ENCODE measurements at places on chromosomes 3 and 15. TPM values are rescaled to one million over a fixed set of nuclear protein-coding genes. Genes with fewer than 3 reads are reported as not detected.
A peak's percentile ranks its signal among the peaks of the same experiment; 100 is the strongest.

GRCh38 chr3:26264708-26265107 lies 357.9 kb upstream of the LRRC3B start:
- H3K36me3 ChIP-seq = no peaks in the 10 kb centered on the region
- no peak overlapping the region for H3K27ac ChIP-seq
- DNase-seq = no peak
- H3K4me1 ChIP-seq = peaks cover 8% of the 10 kb centered on the region

DNA sequence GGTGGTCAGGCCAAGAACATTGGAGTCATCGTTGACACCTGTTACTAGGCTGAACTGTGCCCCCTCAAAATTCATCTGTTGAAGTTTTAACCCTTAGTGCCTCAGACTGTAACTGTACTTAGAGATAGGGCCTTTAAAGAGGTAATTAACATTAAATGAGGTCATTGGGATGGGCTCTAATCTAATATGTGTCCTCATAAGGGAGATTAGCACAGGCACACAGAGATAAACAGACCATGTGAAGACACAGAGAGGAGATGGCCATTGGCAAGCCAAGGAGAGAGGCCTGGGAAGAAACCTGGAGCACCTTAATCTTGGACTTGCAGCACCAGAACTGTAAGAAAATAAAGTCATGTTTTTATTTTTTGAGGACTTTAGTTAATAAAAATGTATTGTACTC lies 59.6 kb downstream of the PLCL2 start:
- DNase-seq = no peak
- H3K4me3 ChIP-seq = no peak overlapping the region
- H3K27me3 ChIP-seq = no peaks in the 10 kb centered on the region
- H3K36me3 ChIP-seq = no peaks in the 10 kb centered on the region
- no peaks in the 10 kb centered on the region for H3K4me1 ChIP-seq
- no peak overlapping the region for H3K27ac ChIP-seq

GRCh38 chr3:29521751-29522150 lies 240.9 kb downstream of the RBMS3 start:
- H3K36me3 ChIP-seq = no peaks in the 10 kb centered on the region
- H3K4me3 ChIP-seq = no peak overlapping the region
- H3K27me3 ChIP-seq = no peaks in the 10 kb centered on the region
- H3K27ac ChIP-seq = no peak overlapping the region
- no peaks in the 10 kb centered on the region for H3K4me1 ChIP-seq

DNA sequence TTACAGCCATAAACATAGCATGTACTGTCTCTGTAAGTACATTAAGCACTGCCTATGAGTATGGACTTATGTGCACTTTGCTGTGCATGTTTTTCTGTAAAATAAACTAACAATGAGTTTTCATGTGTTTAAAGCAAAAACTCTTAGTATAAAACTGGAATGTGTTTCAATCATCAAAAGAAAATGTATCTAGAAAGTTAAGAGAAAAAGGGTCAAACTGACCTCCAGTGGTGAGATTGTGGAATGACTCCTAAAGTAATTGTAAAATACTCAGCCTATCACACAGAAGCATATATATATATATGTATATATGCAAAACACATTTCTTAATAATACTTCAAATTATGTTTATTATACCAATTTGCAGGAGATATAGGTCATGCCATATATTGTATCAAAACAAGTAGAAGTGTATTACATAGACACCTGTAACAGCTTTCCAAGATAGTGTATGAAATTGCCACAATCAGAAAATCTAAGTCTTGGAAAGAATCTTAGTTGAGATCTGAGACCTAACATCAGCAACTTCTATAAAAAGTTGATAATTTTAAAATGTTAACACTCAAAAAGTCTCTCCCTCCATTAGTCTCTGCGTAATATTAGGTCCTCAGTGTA lies 199.6 kb downstream of the FMN1 start:
- no peak for DNase-seq
- H3K27me3 ChIP-seq = no peaks in the 10 kb centered on the region
- no peak overlapping the region for H3K27ac ChIP-seq
- no peaks in the 10 kb centered on the region for H3K36me3 ChIP-seq

DNA sequence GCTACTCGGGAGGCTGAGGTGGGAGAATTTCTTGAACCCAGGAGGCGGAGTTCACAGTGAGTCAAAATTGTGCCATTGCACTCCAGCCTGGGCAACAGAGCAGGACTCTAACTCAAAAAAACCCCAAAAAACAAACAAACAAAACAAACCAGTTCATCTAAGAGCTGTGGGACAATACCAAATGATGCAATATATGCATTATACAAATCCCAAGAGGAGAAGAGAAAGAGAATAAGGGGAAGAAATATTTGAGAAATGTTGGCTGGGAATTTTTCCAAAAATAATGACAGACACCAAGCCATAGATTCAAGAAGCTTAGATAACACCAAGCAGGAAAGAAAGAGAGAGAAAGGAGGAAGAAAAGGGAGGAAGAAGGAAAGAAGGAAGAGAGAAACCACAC lies 82.5 kb downstream of the KLF13 start:
- H3K4me1 ChIP-seq = no peaks in the 10 kb centered on the region
- H3K27ac ChIP-seq = no peak overlapping the region
- no peak overlapping the region for H3K4me3 ChIP-seq
- no peaks in the 10 kb centered on the region for H3K27me3 ChIP-seq

DNA sequence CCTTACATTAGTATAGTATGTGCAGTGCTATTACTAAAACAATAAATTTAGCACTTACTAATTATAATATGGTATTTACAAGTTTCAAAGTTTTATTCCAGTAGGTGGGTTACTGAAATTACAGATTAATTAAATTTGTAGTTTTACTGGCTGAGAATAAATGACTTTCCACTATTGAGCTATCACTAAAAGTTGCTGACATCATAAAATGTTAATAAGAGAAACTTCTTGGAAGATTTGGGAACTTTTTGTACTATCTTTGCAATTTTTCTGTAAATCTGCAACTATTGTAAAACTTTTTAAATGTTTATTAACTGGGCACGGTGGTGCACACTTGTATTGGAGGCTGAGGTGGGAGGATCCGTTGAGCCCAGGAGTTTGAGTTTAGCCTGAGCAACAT lies 247.7 kb downstream of the UBE2E2 start:
- no peak for DNase-seq
- peaks cover 9% of the 10 kb centered on the region for H3K4me1 ChIP-seq

- H3K27me3 ChIP-seq = no peaks in the 10 kb centered on the region
- no peak overlapping the region for H3K4me3 ChIP-seq
- H3K27ac ChIP-seq = no peak overlapping the region
- no peaks in the 10 kb centered on the region for H3K4me1 ChIP-seq
These were observed 14.9 kb downstream of the LIPH start for GRCh38 chr3:185537369-185537970.

DNA sequence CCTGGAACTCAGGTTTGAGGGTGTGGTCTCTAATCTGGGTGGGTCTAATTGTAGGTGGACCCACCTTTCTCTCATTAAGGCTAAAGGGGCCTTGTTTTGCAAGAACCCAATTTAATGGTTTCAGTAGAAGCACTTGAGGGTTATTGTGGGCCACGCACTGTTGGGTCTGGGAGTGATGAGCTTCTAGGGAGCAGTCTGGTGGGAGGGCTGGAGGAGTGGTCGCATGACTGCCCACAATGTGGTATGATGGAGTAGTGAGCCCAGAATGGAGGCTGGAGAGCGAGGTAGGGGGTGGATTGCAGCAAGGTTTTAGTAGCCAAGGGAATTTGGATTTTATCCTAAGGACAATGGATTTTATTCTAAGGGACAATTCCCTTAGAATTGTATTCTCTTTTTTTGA lies 2.7 kb downstream of the TATDN2 start:
- no peak for DNase-seq
- no peak overlapping the region for H3K4me3 ChIP-seq
- no peaks in the 10 kb centered on the region for H3K27me3 ChIP-seq
- H3K4me1 ChIP-seq = no peaks in the 10 kb centered on the region
- H3K27ac ChIP-seq = no peak overlapping the region
- H3K36me3 ChIP-seq = peaks cover 8% of the 10 kb centered on the region

GRCh38 chr3:148615382-148615781 lies 82.3 kb upstream of the AGTR1 start:
- H3K27ac ChIP-seq = no peak overlapping the region
- no peaks in the 10 kb centered on the region for H3K36me3 ChIP-seq
- DNase-seq = no peak
- H3K4me3 ChIP-seq = no peak overlapping the region
- H3K4me1 ChIP-seq = peaks cover 19% of the 10 kb centered on the region
- H3K27me3 ChIP-seq = no peaks in the 10 kb centered on the region

DNA sequence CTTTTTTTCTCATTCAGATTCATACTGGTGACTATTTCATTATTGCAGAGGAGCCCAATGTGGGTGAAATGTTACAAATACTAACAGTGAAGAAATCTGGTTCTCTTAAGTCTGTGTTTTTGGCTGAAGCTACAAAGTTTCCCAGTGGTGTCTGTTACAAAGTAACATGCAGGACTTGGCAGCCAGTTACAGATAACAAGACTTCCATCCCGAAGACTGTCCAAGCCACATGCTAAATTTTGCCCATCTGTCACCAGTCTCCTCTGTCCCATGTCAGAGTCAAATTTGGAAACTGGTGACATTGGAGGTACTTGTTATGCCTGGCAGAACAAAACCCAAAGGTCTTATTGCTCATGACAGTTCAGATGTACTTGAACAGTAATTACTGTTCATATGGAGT lies 269.2 kb upstream of the GOLIM4 start:
- no peaks in the 10 kb centered on the region for H3K27me3 ChIP-seq
- H3K4me1 ChIP-seq = no peaks in the 10 kb centered on the region
- no peak overlapping the region for H3K27ac ChIP-seq
- no peak for DNase-seq
- H3K4me3 ChIP-seq = no peak overlapping the region
- no peaks in the 10 kb centered on the region for H3K36me3 ChIP-seq

- H3K4me1 ChIP-seq = no peaks in the 10 kb centered on the region
- no peaks in the 10 kb centered on the region for H3K36me3 ChIP-seq
- no peaks in the 10 kb centered on the region for H3K27me3 ChIP-seq
- peak overlapping the region; percentile 26 for H3K27ac ChIP-seq
These were observed 262.1 kb downstream of the LPP start for GRCh38 chr3:188416041-188416440.

DNA sequence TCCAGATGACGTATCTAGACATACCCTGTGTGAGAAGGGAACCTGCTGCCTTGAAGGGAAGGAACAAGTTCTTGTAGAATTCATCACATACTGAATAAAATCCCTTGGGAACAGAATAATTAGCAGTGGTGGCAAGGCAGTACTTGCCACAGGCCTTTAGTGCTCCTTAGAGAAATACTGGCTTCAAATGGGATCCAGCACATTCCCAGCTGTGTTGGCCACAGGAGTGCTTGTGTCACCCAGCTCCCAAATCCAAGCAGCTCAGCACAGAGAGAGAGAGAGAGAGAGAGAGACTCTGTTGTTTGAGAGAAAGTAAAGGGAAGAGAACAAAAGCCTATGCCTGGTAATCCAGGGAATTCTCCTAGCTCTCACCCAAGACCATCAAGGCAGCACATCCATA lies 969.0 kb upstream of the ALCAM start:
- no peaks in the 10 kb centered on the region for H3K36me3 ChIP-seq
- H3K4me3 ChIP-seq = no peak overlapping the region
- DNase-seq = no peak
- no peaks in the 10 kb centered on the region for H3K27me3 ChIP-seq
- no peaks in the 10 kb centered on the region for H3K4me1 ChIP-seq
- H3K27ac ChIP-seq = no peak overlapping the region

- H3K4me3 ChIP-seq = no peak overlapping the region
- no peak for DNase-seq
- no peak overlapping the region for H3K27ac ChIP-seq
- H3K27me3 ChIP-seq = no peaks in the 10 kb centered on the region
- H3K4me1 ChIP-seq = no peaks in the 10 kb centered on the region
These were observed 18.5 kb downstream of the SFMBT1 start for GRCh38 chr3:53027254-53027844.

DNA sequence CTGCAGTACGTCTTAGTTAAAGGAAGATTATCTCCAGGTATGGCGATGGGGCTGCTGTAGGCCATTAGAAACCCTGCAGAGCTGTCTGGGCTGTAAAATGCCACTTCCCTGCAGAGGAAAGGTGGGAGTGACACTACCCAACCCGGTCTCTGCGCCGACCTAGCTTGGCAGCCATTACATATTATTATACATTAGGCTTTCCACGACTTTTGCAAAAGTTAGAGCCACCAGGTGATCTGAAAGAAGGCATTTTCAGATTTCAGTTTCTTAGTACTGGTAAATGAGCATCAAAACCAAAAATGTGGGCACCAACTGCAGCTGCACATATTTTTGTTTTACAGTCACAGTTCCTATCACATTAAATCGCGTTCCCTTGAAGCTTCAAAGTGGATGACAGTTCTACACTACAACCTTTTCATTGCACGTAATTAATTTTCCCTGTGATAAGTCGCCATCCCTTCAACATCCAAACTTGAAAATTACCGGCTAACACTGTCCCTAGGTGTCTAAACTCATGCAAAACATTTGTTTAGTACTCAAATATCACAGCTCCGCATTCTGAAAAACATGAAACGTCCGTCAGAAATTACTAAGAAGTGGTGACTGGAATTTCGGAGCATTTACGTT lies 81.4 kb upstream of the CHD2 start:
- no peak for DNase-seq
- no peak overlapping the region for H3K4me3 ChIP-seq
- no peaks in the 10 kb centered on the region for H3K36me3 ChIP-seq

DNA sequence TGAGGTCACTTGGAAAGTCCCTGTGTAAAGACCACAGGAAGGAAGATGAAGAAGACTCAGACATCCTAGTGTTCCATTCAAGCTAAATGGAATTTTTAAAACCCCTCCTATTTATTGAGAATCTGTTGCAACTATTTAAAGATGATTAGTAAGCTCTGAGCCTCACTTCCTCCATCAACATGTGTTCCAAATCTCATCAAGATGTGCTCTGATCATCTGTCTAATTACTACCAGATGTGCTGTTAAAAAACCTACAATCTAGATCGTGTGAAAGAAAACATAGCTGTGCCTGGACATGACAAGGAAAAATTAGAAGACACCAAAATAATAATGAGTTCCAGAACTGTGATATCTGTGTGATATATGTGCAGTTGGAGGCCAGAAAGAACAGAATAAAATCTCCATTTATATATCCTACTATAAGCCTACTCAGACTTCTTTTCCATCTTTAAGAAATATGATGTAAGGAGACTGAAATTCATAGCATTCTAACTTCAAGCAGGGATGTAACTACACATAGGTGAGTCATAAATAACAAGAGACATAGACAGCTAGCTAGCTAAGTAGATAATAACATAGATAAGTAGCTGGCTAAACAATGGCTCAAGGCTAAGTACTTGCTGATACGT lies 7.8 kb downstream of the XPC start:
- no peak for DNase-seq
- H3K4me3 ChIP-seq = no peak overlapping the region
- H3K36me3 ChIP-seq = peaks cover 72% of the 10 kb centered on the region
- peaks cover 3% of the 10 kb centered on the region for H3K4me1 ChIP-seq

DNA sequence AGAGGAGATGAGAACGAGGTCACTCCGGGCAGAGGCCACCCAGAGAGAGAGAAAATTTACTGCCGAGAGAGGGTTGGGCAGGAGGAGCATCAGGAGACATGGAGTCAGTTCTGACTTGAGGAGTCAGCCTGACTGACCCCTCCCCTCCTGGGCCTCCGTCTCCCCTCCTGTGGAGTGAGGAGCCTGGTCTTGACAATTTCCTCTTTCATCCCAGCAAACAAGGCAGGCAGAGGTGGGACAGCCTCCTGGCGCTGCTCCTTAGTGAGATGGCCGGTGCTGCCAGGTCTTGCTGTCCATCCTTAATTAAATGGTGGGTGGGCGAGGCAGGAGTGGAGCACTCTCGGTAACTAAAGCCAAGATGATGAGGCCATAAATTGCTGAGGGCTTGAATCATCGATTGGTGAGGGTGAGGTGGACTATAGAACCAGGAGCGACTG lies 60.6 kb downstream of the CYP11A1 start:
- H3K4me1 ChIP-seq = no peaks in the 10 kb centered on the region
- H3K36me3 ChIP-seq = no peaks in the 10 kb centered on the region
- no peak overlapping the region for H3K27ac ChIP-seq

RLBP1 gene
- 6.6 TPM for total RNA-seq

GNL3 gene
- 42.5 TPM for total RNA-seq

OR5AC2 gene
- total RNA-seq = not detected

EDEM1 gene
- total RNA-seq = 14.3 TPM

HTR3E gene
- not detected for total RNA-seq

ZPLD1 gene
- total RNA-seq = not detected

All from sigmoid colon (tissue), 7 donors.